ENCODE measurements at places on chromosomes 11 and 22.

- no peak for DNase-seq
Measured at GRCh38 chr22:35661464-35661863, 13.2 kb downstream of the APOL6 start.

DNA sequence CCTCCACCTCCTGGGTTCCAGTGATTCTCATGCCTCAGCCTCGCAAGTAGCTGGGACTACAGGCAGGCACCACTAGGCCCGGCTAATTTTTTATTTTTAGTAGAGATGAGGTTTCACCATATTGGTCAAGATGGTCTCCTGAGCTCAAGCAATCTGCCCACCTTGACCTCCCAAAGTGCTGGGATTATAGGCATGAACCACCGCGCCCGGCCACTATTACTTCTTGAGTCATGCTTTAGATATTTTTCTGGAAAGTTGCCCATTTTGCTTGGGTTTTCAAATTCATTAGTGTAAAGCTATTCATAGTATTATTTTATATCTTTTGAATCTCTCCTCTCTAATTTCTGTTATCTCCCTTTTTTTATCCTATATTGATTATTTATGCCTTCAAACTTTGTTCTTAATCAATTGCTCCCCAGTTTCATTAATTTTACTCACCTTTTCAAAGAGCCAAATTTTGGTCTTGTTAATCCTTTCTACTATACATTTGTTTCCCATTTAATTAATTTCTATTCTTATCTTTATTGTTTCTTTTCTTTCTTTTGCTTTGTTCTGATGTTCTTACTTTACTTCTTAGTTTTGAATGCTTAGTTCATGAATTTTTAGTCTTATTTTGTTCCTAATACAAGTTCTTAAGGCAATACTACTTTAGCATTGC, 10.3 kb upstream of the RAC2 start:
- no peak for DNase-seq

GRCh38 chr11:528815-529727, 6.3 kb downstream of the HRAS start:
- DNase-seq = no peak

- DNase-seq = no peak
Measured at GRCh38 chr11:103798026-103798425, 238.4 kb upstream of the DDI1 start.

- DNase-seq = no peak
Measured at GRCh38 chr11:79481795-79482194, 41.0 kb upstream of the TENM4 start.

GRCh38 chr11:97237151-97237550, 847.3 kb downstream of the JRKL start:
- DNase-seq = no peak

GRCh38 chr11:119100246-119100970, 1.2 kb downstream of the DPAGT1 start:
- DNase-seq = no peak

DNA sequence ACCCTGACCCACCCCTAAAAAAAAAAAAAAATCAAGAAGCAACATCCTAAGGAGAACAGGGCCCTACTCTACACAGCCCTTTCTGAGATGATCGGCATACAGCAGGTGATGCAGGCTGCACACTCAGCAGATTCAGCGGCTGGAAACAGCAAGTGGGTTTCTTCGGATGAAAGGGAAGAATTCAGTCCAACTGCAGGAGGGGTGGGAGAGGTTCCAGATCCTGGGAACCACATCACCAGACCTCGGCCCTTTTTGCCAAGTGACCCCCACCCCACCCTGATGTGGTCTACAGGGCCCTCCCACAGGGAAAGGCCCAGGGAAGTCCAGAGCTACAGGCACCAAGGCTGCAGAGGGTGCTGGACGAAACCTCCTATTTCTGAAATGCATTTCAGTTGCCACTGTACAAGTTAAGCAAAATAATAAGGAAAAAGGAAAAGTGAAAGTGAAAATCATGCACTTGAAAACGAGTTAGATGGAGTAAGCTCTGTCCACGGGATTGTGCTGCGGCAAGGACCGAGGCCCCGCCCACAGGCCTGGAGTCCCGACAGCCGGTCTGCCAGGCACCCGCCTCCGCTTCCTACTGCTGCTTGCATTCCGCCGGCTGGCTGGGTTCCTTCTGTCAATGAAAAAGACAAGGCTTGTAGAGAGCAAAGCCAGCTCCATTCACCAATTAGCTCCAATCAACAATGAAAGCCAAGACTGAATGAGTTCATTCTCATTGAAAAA, 16.0 kb upstream of the PHLDA2 start:
- DNase-seq = peak; percentile 77

DNA sequence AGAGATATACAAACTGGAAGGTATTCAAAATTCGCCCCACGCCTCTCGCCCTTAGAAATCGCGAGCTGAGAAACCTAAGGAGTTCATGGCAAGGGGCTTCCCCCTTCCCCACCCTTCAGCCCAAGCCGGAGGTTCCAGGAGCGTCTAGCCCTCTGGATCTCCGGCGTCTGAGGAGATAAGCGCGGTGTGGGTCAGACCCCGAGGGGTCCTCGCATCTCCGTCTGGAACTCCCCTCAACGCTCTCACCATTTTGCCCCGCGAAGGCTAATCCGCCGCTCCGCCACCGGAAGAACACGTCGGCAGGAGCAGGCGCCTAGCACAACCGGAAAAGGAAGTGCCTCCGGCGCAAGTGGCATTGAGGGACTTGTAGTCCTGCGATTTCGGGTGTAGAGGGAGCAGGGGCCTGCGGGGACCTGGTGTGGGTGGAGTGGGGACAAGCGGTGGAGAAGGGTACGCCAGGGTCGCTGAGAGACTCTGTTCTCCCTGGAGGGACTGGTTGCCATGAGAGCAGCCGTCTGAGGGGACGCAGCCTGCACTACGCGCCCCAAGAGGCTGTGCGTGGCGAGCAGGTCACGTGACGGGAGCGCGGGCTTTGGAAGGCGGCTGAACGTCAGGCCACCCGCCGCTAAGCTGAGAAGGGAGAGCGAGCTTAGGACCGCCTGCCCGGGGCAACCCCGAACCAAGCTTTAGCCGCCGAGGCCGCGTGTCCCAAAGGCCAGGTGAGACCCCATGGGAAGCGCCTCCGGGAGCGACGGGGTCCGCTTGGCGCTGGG, at the start of the genes FEN1 and TMEM258:
Gene FEN1 (plus strand): TSS at position 602 of the 773 bp plus-strand sequence. CDS start 2,451 bp downstream, outside the sequence.
Gene TMEM258 (minus strand): TSS at position 290 of the 773 bp plus-strand sequence. CDS start 41 bp downstream, at position 249.
- peak; percentile 96 for DNase-seq

- no peak for DNase-seq
Measured at GRCh38 chr11:35647421-35648093, 15.0 kb upstream of the TRIM44 start.

DNA sequence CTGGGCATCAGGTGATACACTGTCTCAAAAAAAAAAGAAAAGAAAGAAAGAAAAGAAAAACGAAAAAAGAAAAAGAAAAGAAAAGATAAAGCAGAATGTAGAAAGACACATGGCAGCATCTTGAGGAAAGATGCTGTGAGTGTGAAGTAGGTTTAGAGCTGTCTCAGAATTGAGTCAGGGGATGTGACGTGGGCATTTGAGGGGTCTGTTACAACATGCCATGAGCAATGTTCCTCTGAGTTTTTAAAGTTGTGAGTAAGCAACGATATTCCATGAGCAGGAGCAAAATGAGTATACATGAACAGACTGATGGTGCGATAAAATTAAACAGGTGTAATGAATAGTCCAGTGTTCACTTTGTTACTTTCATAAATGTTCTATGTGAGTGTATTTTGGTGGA, 11.3 kb upstream of the QSER1 start:
- no peak for DNase-seq

DNA sequence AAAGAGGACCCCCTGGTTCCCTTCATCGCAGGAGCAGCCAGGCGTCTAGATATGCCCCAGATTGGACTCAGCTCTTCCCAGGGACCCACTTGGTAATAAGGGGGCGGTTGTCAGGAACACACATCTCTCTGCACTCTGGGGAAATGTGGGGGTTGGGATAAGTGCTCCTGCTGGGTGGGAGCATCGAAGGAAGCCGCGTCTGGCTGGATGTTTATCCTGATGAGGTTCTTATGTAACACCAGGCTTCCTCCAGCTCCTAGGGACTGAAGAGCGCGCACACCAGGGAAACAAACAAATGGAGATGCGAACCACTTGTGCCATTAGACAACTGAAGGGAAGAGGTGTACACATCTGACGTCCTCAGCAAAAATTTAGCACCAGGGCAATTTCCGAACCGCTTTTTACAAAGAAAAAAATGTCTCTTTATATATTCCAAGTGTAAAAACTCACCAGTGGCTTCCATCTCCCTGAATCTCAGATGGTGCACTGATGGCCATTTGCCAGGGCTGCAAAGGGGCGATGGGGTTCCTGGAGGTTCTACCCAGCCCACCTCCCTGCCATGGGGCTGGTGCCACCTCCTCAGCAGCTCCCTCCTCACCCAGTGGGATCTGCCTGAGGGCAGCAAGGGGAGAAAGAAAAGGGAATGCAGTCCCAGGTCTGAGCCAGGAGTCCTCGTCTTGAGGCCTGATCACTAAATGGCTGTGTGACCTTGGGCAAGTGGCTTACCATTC, 89.4 kb downstream of the PKNOX2 start:
- DNase-seq = no peak

DNA sequence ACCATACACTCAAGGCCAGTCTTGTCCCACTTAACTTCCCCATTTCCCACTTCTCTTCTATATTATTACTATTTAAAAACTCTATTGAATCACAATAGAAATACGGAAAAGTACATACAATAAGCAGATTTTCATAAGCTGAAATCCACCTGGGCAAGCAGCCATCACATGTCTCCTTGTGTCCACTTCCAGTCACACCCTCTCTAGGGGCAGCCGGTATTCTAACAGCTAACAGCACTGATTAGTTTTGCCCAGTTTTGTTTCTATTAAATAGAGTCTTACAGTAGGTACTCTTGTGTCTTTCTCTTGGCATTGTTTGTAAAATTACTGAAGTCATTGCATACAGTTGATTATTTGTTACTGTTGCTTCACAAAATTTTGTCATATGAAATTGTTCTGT, 37.8 kb downstream of the PPP6R3 start:
- no peak for DNase-seq

- DNase-seq = no peak
Measured at GRCh38 chr11:19241260-19242178, 774 bp upstream of the E2F8 start.

All from nucleus accumbens (tissue), 56 donors.